ENCODE measurements at places on chromosomes 7 and 10.

GRCh38 chr10:13690281-13690825 is 103.6 kb downstream of the PRPF18 start:
- peak; percentile 84 for DNase-seq

DNA sequence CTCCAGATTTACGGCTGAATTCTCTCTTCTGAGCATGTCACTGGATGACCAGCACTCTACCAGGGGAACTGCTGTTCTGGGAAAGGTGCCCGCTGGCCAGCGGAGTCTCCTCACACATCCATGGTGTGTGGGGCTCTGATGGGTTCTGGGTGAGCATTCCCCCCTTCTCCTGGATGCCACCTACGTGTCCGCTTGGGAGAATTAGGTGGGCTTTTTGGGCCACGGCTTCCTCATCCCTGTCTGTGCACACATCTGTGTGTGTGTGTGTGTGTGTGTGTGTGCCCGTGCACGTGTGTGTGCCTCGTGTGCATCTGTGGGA is 163.0 kb downstream of the DNAJB6 start:
- DNase-seq, result no peak

- DNase-seq, result no peak
These were observed 367.7 kb upstream of the SHH start for GRCh38 chr7:156179872-156180390.

GRCh38 chr10:14306190-14306589 is 24.5 kb downstream of the FRMD4A start:
- no peak for DNase-seq

DNA sequence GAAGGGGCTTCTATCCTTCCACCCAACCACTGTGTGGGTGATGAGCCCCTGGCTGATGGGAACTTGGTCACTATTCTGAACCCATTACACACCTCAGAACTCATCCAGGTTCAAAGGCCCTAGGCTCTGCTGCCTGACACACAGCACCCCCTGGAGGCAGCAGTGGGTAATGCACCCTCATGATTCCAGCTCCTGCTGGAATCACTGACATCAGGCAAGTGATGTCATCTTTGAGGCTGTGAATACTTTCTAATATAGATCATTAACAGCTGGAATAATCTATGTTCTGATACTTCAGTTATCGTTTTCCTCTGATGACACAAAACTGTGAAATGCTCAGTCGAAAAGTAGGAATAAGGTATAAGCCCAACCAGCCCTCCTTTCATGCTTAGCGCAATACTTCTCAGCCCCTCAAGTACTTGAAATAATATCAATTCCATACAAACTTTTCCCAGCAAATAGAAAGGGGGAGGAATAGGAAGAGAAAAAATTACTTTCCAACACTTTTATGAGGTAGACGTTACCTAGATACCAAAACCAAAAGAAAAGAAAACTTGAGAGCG is 7.5 kb upstream of the RBP3 start:
- peak; percentile 71 for DNase-seq

- DNase-seq, result peak; percentile 24
These were observed 429.0 kb upstream of the MTPN start for GRCh38 chr7:136405931-136406777.

DNA sequence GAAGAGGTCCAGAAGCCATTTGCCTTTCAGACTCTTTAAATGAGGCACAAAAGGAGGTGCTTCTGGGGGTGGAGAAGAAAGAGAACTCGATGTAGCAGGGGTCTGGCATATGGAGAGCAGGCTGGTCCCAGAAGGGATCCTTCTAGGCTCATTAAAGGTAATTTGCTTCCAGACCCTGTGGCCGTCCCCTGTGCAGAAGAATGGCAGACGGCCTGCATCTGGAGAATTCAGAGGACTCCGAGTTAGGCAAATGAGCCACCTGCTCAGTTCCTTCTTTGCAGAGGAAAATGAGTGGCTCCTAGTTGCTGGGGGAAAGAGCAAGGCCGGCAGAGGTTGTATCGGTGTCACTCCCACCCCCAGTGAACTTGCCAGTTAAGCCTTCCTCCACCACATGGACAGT is 73.8 kb upstream of the FAM180A start:
- no peak for DNase-seq

GRCh38 chr10:104334965-104335650 is 3.2 kb downstream of the ITPRIP start:
- no peak for DNase-seq

DNA sequence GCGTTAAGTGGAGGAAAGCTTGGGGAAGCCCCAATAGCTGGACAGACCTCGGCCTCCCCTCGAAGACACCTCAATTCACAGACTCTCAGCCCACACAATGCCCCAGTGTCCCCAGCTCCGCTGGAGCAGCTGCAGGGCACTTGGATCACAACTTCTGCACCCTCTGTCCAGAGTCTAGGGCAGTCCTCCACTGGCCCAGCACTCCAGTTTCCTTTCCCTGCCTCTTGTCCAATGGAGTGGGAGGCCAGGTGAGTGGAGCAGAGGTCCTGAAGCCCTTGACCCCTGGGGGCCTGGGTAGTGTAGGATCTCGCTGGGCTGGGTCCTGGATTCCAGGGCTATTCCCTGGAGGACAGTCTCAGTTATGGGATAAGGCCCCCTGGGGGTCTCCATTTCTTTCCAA is 11.9 kb downstream of the SFRP5 start:
- no peak for DNase-seq

- no peak for DNase-seq
These were observed 146.1 kb downstream of the SLIT1 start for GRCh38 chr10:97039538-97040247.

GRCh38 chr10:43137717-43138020 is 576 bp upstream of the CSGALNACT2 start:
- DNase-seq, result no peak

- DNase-seq, result no peak
These were observed 23.7 kb upstream of the TIAL1 start for GRCh38 chr10:119620241-119621077.
